ENCODE measurements at places on chromosomes 1 and 21.

- DNase-seq: no peak
Observed at GRCh38 chr1:17075470-17076255, 21.8 kb upstream of the SDHB start.

- DNase-seq: no peak
Observed at GRCh38 chr21:17548262-17548661, 35.4 kb downstream of the CXADR start.

DNA sequence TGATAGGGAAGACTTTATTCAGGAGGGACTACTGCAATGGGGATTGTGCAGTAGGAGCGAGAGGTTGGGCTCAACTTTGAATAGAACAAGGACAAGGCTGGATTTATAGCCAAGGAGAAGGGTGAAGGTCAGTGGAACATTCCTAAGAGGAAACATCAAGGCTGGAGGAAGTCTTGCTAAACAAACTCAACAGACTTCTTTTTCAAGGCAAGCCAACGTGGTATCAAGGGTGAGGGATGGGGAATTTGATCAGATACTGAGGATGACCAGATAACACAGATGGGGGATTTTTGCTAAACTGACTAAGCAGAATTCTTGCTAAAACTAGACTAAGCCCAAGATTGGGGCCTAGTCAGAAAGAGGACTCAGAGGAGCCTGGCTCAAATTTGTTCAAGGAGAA, 107.3 kb downstream of the DUSP10 start:
- no peak for DNase-seq

GRCh38 chr1:24379733-24380315, 33.8 kb downstream of the STPG1 start:
- no peak for DNase-seq

DNA sequence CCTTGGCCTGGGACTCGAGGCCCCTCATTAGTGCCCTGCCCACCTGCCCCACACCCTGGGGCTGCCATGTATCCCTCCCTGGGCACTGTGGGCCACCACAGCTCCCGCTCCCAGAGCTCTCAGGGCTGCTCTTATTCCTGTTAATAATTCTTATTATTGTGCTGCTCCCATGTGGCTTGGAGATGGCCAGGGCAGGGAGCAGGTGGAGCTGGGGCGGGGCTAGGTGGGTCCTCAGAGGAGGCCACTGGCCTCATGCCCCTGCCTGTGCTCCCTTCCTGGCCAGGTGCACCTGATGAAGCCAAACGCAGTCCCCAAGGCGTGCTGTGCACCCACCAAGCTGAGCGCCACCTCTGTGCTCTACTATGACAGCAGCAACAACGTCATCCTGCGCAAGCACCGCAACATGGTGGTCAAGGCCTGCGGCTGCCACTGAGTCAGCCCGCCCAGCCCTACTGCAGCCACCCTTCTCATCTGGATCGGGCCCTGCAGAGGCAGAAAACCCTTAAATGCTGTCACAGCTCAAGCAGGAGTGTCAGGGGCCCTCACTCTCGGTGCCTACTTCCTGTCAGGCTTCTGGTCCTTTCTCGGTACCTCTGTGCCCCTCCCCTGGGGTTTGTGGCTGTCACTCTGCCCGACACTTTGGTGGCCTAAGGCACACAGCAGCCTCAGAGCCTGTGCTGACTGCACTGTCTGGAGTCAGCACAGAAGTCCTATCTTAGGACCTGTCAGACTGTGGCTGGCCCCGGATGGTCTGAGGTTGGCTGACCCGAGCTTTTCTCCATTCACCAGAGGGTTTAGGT, 34.1 kb downstream of the BMP8A start:
- no peak for DNase-seq

GRCh38 chr1:81467383-81467782, 333.4 kb upstream of the ADGRL2 start:
- no peak for DNase-seq

DNA sequence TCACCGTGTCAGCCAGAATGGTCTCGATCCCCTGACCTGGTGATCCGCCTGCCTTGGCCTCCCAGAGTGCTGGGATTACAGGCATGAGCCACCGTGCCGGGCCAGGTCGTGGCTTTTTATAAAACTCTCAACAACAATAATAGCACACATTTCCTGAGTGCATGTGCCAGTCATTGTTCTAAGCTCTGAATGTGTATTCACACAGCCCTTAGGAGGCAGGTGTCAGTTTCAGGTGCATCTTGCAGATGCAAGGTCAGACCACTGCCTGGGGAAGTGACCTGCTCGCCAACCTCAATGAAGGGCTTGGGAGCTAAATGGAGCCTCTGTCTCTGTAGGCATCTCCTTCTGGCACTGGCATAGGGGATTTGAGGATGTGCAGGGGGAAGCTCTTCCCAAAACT, 1.6 kb upstream of the LEFTY2 start:
- no peak for DNase-seq

DNA sequence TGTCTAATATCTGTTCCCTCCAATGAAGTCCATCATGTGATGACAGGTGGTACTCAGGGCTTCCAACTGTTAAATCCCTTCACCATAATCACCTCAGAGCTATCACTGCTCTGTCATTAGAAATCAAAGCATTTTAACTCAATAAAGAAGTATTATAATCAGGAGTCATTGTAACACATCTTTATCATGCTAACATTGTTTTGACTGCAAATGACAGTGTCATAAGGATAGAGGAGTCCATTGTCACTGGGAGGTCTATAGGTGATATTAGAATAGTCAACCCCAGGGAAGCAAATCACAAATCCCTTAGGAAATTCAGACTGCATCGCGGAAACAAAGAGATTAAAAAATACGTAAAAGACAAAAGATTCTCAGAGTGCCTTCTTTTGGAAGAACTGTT, 30.8 kb downstream of the LRRC53 start:
- no peak for DNase-seq

DNA sequence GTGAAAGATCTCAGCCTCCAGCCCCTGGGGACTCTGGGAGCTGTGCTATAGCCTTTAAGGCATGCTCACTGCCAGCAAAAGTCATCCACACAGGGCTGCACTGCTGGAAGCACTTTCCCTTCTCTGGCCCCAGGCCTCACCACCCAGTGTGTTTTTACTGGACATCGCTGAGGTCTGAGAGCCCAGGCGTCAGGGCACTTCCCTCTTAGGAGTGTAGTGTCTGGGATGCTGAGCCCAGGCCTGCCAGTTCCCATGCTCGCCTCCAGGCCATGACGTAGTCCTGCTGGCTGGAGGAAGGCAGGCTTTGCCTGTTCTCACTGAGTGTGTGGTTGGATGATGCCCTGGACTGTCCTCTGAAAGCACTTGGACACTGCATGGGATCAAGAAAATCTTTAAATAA, 101.2 kb downstream of the GDAP2 start:
- peak; percentile 90 for DNase-seq

GRCh38 chr1:160359559-160360226, 7.2 kb upstream of the NHLH1 start:
- DNase-seq: no peak

GRCh38 chr1:12511516-12512468, 106.2 kb downstream of the DHRS3 start:
- DNase-seq: no peak

GRCh38 chr1:119226321-119226720, 85.9 kb upstream of the WARS2 start:
- no peak for DNase-seq

DNA sequence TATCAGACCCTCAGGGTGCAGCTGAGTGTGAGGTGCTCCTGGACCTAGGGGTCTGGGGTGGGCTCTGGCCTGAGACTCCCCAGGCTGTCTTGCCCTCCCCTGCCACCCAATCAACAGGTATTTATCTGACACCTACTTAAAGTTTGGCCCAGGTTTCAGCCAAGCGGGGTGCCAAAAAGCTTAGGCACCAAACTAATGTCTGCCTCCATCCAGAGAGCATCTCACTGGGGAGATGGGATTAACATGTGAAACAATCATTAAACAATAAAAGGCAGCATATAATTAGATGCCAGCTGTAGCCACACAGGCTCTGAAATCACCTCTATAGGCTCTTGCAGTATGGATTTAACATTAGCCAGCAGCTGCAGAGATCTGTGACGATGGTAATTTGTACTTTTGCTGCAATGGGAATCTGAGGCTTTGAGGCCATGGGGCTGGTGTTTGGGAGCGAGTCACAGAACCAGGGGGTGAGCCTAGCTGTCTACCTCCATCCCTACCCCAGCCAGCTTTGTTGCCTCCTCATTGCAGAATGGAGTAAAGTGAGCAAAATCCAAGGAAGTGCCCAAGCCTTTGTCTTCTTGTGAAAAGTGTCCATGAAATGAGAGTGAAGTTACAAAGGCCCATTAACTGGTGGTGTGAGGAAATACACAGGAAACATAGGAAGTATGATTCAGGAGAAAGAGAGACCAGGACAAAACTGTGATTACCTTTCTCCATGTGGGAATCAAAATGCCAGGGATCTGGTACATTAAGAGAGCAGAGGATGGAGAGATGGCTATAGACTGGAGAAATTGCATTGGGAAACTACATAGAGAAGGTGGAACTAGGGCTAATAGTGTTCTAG, 36.1 kb downstream of the EIF2D start:
- no peak for DNase-seq

DNA sequence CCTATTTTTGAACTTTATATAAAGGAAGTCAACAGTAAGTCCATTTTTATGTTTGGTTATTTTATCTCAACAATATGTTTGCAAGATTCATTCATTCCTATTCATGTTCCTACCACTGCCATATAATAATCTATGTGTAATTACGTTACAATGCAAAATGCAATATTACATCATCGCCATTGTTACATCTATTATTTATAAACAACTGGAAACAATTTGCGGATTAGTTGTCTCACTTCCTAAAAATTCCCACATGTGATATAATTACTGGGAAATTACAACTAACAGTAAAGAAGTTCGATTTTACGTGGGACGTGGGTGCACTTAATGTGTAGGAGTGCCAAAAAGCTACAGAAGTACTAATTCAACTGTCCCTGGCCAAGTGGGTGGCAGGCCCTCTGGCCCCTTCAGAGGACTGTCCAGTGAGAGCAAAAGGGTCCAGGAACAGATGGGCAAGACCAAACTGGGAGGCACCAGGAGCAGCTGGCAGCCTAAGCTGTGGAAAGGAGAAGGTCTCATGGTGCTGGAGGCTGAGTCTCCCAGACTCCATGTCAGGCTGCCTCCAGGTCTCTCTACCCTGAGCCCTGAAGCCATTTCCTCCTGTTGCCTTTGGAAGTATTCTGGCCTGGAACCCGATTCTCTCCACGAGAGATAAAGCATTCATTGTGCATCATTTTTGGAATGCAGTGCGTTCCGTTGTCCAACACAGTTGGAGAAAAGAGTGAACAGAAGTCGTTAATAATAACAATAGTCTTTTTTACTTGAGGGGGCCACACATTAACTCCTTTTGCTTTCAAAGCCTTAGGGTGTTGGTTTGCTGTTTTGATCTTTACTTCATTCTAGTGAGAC, 42.9 kb downstream of the TNNT2 start:
- DNase-seq: no peak

DNA sequence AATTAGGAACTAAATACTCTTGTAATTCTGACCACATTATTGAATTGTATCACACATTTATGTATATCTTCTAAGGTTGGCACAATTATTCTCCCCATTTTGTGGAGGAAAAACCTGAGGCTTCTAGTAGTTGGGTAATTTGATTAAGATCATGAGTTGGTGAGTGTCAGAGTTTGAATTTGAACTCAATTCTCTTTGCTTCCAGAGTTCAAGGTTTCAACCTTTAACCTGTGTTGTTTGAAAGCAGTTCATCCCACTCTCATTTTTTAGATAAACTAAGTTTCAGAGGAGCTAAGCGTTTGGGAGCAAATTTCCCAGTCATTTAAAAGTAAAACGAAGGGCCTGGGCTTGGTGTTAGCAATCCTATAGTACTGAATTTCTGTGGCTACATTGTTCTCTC, 293.4 kb downstream of the ADGRL2 start:
- no peak for DNase-seq

DNA sequence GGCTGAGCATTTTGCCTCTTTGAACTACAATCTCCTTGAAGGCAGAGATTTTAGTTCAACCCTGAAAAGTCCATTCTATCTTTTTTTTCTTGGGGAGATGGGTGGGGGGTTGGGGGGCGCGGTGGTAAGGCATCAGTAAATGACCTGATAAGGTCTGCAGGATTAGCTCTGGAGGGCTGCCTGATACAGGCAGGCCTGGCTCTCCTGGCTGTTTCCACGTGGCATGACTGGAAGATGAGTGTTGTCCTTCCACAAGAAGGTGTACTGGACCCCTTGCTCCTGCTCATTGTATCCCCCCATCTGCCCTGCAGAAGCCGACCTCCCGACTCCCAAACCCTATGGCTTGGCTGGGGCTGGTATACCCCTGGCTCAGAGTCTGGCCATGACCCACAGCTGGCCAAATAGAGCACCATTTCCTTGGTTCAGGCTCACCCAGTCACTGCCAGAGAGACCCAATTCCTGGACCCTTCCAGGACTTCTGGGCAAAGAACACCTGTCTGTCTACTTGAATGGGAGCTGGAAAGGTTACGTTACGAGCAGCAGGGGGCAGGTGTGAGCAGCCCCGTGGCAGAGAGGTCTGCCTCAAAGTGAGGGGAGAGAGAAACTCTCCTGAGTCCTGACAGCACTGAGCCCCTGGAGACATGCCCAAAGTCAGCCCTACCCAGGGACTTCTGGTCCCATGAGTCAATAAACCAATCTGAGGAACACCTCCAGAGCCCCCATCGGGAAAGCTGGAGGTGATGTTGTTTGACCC, 17.0 kb downstream of the DHRS3 start:
- DNase-seq: no peak

All from coronary artery (tissue), 2 donors.